Activated T-helper 1 cell treated with anti-CD3 and anti-CD28 coated beads, Interleukin-2, amount 50 U/mL, for 16 hours (primary cell): ENCODE measurements at places on chromosomes 1 and 21.

DNA sequence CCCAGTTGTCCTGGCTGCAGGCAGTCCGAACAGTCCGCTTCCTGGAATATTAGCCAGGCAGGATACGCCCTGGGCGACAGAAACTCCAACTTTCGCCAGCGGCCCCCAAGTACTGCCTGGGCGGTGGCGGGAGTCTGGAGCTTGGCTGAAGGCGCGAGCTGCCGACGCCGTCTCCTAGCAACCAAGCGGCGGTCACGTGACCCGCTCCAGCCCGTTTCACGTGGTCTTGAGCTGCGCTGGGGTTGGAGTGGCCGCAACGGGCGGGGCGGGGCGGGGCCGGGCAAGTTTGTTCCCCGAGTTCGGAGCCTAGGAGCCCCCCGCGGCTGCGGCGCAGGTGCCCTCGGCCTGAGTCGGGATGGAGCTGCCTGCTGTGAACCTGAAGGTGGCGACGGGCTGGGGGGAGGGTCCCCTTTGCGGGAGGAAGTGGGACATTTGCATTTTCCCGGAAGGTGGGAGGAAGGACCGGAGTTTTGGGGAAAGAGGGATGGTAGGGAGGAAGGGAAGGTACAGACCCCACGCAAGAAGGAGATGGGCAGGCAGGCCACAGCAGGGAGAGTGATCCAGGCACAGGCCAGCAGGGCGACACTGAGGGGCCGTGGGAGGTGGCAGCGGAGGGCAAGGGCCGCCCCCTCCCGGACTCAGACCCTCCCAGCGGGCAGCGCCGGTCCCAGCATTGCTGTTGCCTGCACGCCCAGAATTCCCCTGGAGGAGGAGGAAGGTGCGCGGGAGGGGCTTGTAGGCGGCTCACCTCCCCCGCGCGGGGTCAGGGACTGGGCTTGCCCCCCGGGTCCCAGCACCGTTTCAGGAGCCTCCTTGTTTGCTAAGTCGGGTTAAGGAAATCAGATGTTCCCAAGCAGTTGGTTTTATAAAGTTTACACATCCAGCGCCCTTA is at the start of gene AGTRAP:
Gene AGTRAP (plus strand): TSS at position 283 of the 892 bp plus-strand sequence. CDS start 73 bp downstream, at position 356.
- DNase-seq: peak; percentile 69

DNA sequence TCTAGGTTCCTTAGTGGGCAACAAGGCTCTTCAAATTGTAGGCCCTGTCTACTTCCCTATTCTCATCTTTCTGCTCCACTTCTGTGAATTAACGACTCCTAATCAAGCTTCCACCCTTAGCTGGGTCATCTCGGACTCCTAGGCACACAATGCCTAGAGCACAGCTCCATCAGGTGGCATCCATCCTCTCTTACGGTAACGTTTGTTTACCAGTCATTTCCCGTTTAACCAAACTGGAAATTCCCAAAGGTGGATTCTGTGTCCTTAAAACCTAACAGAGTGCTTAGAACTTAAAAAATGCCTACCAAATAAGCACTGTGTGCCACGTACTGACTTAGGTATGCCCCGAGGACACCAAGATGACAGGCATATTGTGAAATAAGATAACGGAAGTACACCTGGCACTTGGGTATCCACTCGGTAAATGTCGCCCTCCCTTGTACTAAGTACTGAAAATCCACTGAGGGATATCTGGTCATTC is 1.5 kb downstream of the PARP1 start:
- DNase-seq: no peak

GRCh38 chr1:246526915-246527314 is 19.8 kb upstream of the SMYD3 start:
- DNase-seq: no peak

GRCh38 chr1:38908821-38909220 is 27.4 kb upstream of the GJA9 start:
- DNase-seq: no peak

DNA sequence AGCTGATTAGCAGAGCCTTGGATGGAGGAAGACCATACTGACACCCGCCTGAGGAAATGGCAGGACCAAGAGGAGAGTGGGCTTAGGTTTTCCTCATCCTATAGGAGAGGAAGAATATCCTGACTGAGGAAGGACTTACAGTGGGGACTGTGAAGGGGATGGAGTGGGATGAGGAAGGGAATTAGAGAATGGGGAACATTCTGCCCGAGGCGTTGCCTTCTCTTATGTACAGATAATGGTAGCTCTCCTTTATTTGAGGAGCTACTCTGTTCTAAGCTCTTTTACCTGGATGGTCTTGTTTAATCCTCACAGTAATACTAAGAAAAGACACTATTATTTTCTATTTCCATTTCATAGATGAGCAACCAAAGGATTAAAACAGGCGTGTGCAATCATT is 56.0 kb downstream of the OLFML3 start:
- no peak for DNase-seq

DNA sequence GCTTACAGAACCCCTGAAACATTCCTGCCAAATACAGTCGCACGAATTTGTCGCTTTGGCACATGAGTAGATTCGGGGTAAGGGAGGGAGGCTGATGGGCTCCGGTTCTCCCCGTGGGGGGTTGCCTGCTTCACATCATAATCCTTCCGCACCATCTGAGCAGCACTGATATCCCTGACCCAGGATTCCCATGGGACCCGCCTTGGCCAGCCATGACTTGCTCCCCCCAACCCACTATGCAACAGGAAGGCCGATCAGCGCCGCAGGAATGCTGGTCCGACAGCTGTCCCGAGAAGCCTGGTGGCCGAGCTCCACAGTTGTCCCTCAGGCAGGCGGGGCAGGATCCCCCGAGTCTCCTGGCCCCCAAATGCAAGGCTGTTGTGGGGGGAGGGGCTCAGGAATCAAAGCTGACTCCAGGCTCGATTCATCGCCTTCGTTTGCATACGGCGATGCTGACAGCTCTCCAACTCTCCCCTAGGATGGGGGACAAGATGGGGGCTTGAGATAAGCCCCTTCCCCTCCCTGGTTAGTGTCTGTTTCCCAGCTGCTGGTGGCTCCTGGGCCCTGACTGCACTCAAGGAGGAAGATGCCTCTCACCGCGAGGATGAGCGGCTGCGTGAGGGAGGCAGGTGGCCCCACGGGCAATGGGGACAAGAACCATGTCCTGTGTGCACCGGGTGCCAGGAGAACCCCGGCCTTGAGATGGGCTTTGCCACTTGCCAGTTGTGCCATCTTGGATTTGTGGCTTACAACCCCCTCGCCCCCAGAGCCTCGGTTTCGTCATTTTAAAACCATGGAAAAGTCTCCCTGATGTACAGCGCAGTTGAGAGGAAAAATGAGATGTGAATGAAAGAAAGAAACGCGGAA is 9.3 kb downstream of the DRAXIN start:
- DNase-seq: no peak

DNA sequence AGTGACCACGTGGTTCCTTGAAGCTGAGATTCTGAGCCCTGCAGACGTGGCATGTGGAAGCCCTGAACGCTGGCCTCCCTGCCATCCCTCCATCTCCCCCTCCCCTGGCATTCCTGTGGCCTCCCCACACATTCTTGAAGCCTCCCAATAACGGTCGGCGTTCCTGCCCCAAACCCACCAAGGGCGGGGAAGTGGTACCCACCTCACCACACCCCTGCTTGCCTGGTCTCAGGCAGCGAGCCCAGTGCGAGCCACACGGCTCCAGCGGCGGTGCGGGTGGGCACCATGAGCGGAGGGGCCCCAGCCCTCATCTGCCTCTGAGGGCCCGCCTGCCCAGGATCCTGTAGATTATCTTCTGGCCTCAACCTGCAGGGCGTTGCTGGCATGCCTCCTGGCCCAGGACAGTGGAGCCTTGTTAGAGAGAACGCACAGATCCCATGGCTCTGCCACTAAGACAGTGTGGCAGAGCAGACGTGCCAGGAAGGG is 20.6 kb upstream of the PRELP start:
- no peak for DNase-seq

GRCh38 chr1:102435483-102435882 is 438.8 kb upstream of the OLFM3 start:
- DNase-seq: no peak

DNA sequence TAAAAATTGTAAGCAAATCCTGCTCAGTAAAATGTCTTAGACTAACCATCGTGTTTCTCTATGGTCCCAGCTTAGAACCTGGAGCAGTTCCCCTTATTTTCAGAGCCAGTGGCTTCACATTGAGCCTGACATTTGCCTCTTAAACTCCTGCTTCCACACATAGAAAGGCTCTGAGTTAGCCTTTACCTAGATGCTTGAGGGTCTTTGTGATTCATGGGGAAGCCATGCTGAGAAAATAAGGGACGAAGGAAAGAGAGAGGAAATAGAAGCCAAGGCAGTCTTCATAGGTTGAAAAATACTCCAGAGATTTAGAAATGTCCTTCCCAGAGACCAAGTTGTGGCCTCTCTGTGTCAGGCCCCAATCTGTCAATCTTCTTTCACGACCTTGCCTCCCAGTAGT is 16.1 kb upstream of the RBBP5 start:
- DNase-seq: no peak

DNA sequence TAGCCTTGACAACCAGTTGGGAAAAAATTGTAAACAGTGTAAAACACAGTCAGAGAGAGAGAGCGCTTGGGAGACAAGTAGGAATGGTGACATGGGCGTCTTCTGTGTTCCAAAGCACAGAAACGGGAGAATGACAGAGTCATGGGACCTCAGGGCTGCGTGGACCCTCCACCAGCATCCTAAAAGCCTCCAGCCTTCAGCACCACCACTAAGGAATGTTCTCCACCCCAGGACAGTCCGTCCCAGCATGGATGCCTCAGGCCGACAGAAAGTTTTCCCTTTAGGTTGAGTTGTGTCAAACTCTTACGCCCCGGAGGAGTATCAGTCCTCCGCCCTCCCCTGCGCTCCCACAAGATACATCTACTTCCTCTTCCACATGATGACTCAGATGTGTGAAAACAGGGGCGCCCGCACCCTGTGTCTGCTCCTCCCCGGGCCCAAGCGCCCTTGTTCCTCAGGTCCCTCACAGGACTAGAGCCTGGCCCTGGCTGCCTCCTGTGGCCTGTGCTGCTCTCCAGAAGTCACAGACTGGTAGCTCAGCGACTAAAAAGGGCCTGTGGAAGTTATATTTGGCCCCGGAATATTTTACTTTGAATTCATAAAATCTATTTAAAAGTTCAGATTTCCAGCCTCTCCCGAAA is 63.9 kb upstream of the EFHD2 start:
- peak; percentile 34 for DNase-seq

- no peak for DNase-seq
Measured at GRCh38 chr1:29708381-29708780, 472.1 kb downstream of the PTPRU start.

DNA sequence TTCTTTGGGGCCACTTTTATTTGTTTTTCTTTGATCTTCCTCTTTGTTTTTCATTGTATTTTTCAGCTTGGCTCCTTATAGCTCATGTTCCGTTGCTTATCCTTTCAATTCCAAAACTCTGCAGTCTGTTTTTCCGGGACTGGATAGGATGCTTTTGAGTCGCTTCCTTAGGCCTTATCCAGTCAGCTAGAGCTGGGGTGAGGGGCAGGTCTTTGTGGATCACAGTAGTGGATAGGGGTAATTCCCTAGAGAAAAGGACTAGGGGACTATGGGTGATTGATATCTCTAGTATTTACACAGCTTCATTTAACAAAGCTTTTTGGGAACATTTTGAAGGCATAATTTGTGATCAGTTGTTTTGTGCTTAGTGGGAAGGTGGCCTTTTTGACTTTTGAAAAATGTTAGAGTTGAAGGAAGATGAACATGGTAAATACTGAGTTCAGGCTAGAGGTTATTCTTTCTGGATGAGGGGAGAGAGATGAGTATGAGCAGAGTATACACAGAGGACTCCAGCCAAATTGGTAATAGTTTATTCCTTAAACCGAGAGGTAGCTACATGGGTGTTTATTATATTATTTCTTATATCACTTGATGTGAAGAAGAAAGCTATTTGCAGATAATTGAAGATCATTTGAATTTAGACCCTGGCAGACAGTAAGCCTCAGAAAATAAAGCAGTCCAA is 22.5 kb downstream of the CEP350 start:
- DNase-seq: no peak

- DNase-seq: no peak
Measured at GRCh38 chr1:35532497-35533223, 24.5 kb downstream of the KIAA0319L start.

DNA sequence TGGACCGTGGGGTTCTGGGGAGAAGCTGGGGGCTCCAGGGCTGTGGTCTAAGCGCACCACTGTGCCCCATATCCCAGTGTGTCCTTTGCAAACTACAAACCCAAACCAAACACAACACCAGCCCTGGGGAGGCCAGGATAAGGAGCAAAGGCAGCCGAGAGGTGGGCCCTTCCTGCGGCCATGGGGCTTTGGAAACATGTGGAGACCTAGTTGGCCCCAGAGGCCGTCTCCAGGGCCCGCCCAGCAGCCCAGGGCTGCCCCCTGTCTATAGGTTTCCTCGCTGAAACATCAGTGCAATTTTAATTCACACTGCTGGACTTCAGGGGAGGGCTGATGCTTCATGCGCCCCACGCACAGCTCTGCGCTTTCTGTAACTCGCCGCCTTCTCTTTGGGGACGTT is 61.3 kb downstream of the PRDM16 start:
- DNase-seq: no peak

- no peak for DNase-seq
Measured at GRCh38 chr1:182080955-182081582, 19.6 kb upstream of the ZNF648 start.

DNA sequence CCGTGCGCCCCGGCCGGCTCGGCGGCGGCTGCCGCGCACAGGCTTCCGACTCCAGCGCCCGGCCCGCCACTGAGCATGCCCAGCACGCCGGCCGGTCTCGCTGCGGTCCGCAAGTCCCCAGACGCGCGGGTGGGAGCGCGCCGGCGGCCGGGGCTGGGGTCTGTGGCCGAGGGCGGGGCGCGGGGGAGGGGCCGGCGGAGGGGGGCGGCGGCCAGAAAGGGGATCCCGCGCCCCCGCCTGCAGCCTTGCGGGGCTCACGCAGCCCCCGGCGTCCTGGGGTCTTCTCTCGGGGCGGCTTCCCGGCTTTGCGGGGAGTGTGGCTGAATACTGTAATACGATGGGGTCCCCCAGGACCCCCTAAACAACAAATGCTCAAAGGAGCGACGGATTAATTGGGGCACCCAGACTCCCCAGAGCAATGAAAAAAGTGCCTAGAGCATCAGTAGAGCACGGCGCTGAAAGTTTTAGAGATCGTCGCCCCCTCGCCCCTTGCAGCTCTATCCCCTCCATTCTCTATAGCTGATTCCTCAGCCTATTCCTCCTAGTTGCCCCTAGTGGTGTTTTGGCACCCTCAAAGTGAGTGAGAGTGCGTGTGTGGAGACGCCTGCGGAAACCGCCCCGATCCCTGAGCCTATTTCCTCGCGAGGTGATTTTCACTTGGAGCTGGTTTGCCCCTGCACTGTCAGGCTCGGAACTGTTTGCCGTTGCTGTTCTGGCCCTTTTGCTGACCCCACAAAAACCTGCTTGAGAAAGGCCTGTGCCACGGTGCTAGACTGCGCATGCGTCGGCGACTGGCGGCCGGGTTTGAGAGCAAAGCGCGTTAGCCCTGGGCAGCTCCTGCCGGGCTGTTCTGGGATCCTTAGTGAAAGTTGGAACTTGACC is at the start of gene VAV3:
Gene VAV3 (minus strand): TSS at position 71 of the 882 bp plus-strand sequence. CDS start 311 bp downstream, outside the sequence.
- peak; percentile 11 for DNase-seq

GRCh38 chr1:35866991-35867390 is 16.0 kb upstream of the AGO1 start:
- no peak for DNase-seq

DNA sequence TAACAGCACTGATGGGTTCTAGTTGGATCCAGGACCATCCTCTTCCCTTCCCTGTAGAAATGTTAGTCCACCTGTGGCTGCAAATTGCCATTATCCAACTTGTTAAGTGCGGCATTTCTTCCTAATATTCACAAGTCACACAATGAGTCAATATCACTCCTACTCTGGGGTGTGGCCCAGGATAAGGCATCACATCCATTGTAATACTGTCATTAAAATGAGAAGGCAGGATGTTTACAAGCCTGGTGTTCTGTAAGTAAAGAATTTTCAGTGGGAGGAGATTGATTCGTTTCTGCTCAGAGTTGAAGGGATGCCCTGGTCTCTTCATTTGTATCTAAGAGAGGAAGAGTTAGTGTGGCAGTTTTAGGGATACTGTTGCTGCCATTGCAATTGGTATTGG is 18.1 kb upstream of the ARHGAP29 start:
- no peak for DNase-seq
